Activated CD4-positive, alpha-beta memory T cell treated with anti-CD3 and anti-CD28 coated beads for 36 hours (primary cell): ENCODE measurements at places on chromosomes 13 and 19. TPM values are rescaled to one million over a fixed set of nuclear protein-coding genes. Genes with fewer than 3 reads are reported as not detected.

GRCh38 chr13:95703576-95703975, 26.6 kb downstream of the DNAJC3 start:
- peaks cover 4% of the 10 kb centered on the region for H3K36me3 ChIP-seq
- DNase-seq = no peak
- no peak overlapping the region for H3K4me3 ChIP-seq

DNA sequence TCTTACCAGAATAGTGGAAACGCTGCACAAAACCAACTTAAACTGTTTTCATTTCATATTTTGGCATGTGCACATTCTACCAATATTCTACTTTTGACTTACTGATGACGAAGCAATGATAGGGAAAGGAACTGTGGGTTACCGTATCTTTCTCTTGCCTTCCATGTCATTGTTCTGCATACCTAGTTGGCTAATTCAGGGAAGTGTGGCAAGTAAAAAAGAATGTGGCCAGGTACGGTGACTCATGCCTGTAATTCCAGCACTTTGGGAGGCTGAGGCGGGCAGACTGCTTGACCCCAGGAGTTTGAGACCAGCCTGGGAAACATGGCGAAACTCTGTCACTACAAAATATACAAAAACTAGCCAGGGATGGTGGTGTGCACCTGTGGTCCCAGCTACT, 108.2 kb downstream of the SIPA1L3 start:
- H3K27me3 ChIP-seq = no peaks in the 10 kb centered on the region
- no peak overlapping the region for H3K27ac ChIP-seq
- no peak overlapping the region for H3K4me3 ChIP-seq
- H3K36me3 ChIP-seq = no peaks in the 10 kb centered on the region
- DNase-seq = no peak

DNA sequence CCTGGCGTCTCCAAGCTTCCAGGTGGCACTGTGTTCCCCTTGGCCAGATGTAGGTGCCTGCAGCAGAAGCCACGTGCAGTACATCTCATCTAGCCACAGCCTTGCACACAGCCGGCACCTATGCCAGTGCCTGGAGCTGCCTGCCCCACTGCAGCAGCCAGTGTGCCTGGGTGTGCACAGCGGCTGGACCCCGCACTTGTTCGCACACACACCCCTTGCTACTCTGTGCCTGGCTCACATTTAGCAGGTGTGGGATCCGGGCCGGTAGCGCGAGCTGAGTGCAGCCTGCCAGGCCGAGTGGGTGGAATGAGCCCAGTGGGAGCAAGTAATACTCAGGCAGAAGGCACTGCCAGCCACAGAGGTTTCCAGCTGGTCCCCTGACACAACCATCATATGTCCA, 26.9 kb upstream of the RBM26 start:
- DNase-seq = no peak
- H3K27ac ChIP-seq = no peak overlapping the region
- H3K36me3 ChIP-seq = no peaks in the 10 kb centered on the region
- peaks cover 31% of the 10 kb centered on the region for H3K4me1 ChIP-seq

- no peak overlapping the region for H3K27ac ChIP-seq
- H3K36me3 ChIP-seq = peaks cover 4% of the 10 kb centered on the region
- no peak for DNase-seq
- no peaks in the 10 kb centered on the region for H3K27me3 ChIP-seq
- H3K4me1 ChIP-seq = peaks cover 48% of the 10 kb centered on the region
- H3K4me3 ChIP-seq = no peak overlapping the region
These were observed 13.3 kb downstream of the ZNF787 start for GRCh38 chr19:56107626-56108351.

DNA sequence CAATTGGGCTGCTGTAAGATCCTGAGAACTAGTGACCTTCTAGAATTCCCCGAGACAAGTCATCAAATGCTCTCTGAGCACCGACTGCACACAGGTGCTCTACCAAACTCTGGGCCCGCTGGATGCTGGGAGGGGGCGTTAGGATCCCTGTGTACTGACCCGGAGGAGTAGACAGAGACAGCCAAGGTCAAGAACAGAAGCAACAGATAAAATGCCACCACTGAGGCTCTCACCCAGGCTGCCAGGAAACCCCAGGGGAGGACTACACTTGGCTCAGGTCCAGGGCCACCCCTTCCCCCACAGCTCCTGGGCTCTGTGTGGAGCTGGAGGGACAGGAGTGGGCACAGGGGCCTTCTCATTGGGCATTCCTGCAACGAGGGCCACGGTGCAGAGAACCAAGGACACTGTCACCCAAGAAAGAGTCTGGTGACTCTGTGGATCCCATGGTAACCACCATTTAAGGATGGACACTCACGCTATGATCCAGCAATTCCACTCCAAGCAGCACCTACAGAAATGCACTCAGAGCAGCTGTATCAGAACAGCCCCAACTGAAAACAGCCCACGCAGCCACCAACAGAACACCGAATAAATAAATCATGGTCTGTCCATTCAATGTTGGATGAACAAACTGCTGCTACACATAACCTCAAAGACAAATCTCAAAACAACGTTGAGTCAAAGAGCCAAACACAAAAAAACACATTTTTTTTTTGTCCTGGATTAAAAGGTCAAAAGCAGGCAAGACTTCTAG, 16.8 kb upstream of the SLC35E1 start:
- H3K36me3 ChIP-seq = no peaks in the 10 kb centered on the region
- H3K27me3 ChIP-seq = no peaks in the 10 kb centered on the region
- DNase-seq = peak; percentile 53
- H3K27ac ChIP-seq = peak overlapping the region; percentile 96

- H3K4me3 ChIP-seq = no peak overlapping the region
- no peak for DNase-seq
- no peaks in the 10 kb centered on the region for H3K27me3 ChIP-seq
- H3K36me3 ChIP-seq = no peaks in the 10 kb centered on the region
These were observed 304.5 kb downstream of the KCNRG start for GRCh38 chr13:50319635-50320255.

- no peaks in the 10 kb centered on the region for H3K36me3 ChIP-seq
- no peak for DNase-seq
- H3K27ac ChIP-seq = no peak overlapping the region
- no peaks in the 10 kb centered on the region for H3K4me1 ChIP-seq
These were observed 1321.3 kb upstream of the SLC10A2 start for GRCh38 chr13:104387510-104387909.

DNA sequence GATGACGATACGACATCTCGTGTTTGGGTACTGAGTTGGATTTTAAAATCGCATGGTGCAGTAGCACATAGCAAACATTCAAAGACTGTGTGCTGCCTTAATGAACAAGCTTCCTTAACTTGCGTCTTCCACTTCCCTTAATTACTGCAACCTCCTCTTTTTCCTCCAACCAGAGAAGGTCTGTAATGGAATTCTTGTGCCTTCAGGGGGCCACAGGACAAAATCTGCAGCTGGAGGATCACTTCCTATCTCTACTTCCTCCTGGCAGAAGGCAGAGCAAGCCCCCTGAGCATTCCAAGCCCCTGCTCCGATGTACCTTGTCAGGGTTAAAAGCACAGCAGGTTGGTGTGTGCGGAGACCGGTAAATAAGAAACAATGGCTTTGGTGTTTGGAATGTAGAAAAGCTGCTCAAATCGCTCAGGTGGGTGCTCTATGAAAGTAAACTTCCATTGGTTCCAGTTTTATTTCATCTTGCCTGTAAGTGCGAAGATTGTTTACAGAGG, 151.3 kb upstream of the UQCRFS1 start:
- H3K27me3 ChIP-seq = peaks cover 28% of the 10 kb centered on the region
- no peaks in the 10 kb centered on the region for H3K4me1 ChIP-seq
- no peak for DNase-seq
- H3K27ac ChIP-seq = no peak overlapping the region

DNA sequence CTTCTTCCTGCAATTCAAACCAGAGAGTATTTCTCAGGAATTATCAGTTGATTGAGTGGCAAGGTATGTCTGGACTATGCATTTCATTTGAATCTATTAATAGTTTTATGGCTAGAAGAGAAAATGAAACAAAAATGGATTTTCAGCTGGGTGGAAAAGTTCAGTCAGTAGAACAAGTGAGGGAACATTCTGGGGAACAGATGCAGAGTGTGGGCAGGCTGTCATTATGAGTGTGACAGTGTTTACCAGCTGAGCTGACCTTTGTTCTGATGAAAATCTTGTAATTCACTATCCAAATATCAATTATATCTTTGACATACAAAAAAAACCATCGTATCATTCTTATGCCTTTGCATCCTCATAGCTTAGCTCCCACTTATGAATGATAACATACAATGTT, 2.6 kb upstream of the CLC start:
- DNase-seq = peak; percentile 48
- peaks cover 7% of the 10 kb centered on the region for H3K27me3 ChIP-seq
- peaks cover 45% of the 10 kb centered on the region for H3K4me1 ChIP-seq
- peak overlapping the region; percentile 63 for H3K4me3 ChIP-seq

DNA sequence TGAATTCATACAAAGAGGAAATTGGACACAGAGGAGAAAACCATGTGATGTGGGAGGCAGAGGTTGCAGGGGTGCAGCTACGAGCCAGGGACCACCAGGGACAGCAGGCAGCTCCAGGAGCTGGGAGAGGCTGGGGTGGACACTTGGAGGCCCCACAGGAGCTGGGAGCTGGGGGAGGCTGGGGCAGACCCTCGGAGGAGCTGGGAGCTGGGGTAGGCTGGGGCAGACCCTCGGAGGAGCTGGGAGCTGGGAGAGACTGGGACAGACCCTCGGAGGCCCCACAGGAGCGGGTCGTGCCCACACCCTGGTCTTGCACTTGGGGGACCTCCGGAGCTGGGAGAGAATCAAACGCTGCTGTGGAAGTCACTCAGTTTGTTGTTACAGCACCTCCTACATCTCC, 141.7 kb downstream of the SOX1 start:
- peaks cover 4% of the 10 kb centered on the region for H3K4me1 ChIP-seq
- DNase-seq = no peak
- H3K27ac ChIP-seq = no peak overlapping the region
- H3K4me3 ChIP-seq = no peak overlapping the region
- peaks cover 41% of the 10 kb centered on the region for H3K27me3 ChIP-seq

DNA sequence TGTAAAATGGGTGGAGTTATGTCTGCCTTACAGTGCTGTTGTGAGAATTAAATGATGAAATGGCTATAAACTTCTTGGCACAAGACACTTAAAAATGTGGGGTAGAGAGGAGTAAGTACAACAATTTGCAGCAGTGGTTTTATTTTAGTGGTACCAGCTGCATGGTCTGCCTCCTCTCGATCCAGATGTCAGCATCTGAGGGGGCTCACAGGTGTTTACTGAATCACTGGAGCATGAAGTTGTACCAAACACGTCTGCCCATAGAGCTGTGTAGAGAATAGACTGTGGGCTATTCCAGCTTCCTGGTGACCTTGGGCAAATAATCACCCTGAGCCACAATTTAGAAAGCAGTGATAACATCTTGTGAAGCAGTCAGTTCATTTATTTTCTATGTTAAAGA, 11.1 kb downstream of the SLC10A2 start:
- no peak for DNase-seq
- no peak overlapping the region for H3K27ac ChIP-seq
- H3K4me3 ChIP-seq = no peak overlapping the region
- no peaks in the 10 kb centered on the region for H3K27me3 ChIP-seq
- no peaks in the 10 kb centered on the region for H3K36me3 ChIP-seq

- H3K27ac ChIP-seq = no peak overlapping the region
- peaks cover 14% of the 10 kb centered on the region for H3K27me3 ChIP-seq
- H3K4me3 ChIP-seq = no peak overlapping the region
These were observed 4.6 kb downstream of the AXL start for GRCh38 chr19:41223431-41224234.

DNA sequence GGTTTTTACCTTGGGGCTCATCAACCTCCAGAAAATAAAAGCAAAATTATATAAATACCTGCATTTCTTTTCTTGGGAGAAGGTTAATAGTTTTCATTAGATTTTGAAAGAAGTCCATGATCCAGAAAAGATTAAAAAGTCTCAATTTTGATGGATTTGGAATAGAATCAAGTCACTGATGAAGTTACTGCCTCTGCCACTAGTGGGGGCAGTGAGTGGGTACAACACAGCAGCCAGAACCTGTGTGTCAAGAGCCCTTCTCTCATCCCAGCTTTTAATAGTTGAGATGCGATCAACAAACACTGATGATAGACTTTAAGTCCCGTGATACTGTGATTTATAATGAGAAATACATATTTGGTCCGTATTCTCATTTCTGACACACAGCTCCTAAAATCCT, 686.7 kb downstream of the DIAPH3 start:
- no peak for DNase-seq
- H3K36me3 ChIP-seq = no peaks in the 10 kb centered on the region
- H3K4me1 ChIP-seq = no peaks in the 10 kb centered on the region
- H3K4me3 ChIP-seq = no peak overlapping the region
- H3K27me3 ChIP-seq = no peaks in the 10 kb centered on the region
- H3K27ac ChIP-seq = no peak overlapping the region

DNA sequence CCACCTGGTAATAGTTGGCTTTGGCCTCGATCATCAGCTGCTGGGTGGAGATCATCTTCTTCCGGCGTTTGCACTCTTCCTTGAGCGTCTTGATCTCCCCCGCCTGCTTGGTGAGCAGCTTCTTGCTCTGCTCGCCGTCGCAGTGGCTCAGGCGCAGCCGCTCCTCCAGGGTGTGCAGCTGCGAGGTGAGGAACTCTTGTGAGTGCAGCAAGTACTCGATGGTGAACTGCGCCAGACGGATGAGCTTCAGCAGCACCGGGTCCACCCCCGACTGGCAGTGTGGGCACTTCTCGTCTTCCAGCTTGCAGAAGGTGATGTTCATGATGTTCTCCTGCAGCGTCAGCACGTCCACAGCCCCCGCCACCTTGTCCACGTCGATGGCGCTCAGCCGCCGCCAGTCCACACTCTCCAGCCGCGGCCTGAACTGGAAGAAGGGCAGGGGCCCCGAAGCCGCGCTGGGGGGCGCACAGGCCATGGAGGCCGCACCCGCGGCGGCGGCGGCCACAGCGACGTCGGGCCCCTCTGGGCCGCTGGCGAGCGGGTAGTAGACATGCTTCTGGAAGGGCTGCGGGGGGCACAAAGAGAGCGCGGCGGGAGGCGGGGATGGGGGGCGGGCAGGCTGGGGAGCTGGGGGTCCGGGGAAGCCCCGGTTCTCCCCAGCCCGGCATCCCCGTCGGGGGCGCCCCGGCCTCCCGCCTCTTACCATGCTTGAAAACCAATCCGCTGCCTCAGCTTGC, 3.0 kb downstream of the DZIP1 start:
- H3K4me3 ChIP-seq = no peak overlapping the region
- H3K4me1 ChIP-seq = peaks cover 13% of the 10 kb centered on the region
- H3K27me3 ChIP-seq = peaks cover 33% of the 10 kb centered on the region
- DNase-seq = no peak

- peaks cover 18% of the 10 kb centered on the region for H3K36me3 ChIP-seq
- DNase-seq = peak; percentile 35
- H3K4me3 ChIP-seq = peak overlapping the region; percentile 51
- H3K4me1 ChIP-seq = peaks cover 12% of the 10 kb centered on the region
- H3K27me3 ChIP-seq = peaks cover 5% of the 10 kb centered on the region
These were observed 4.3 kb upstream of the DUXA start for GRCh38 chr19:57171551-57172081.

DNA sequence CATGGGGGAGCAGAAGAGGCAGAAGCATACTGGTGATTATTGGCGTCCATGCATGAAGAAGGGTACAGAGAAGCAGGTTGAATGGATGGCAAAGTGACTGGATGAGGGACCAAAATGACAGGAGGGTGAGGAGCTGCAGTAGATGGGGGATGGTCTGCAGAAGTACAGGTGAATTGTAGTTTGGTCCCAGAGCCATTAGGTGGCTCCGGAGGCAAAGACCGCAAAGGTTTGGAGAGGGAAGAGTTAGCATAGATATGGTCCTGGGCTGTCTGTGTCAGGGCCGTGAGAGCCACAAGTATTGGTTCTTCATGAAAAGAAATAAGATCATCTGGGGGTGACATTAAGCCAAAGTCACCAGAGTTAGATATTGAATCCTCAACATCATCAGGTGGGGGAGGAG, 59.0 kb upstream of the ZNF726 start:
- H3K27me3 ChIP-seq = no peaks in the 10 kb centered on the region
- H3K4me3 ChIP-seq = no peak overlapping the region
- no peak for DNase-seq

RASAL3 gene
- total RNA-seq = 125 TPM

NCAN gene
- total RNA-seq = 0.05 TPM

ZFP36 gene
- 118 TPM for total RNA-seq

SPTBN4 gene
- 0.53 TPM for total RNA-seq

RNF113B gene
- total RNA-seq = not detected
